Motor neuron (in vitro differentiated cells): ENCODE measurements at places on chromosomes 2 and 18. TPM values are rescaled to one million over a fixed set of nuclear protein-coding genes. Genes with fewer than 3 reads are reported as not detected.

DNA sequence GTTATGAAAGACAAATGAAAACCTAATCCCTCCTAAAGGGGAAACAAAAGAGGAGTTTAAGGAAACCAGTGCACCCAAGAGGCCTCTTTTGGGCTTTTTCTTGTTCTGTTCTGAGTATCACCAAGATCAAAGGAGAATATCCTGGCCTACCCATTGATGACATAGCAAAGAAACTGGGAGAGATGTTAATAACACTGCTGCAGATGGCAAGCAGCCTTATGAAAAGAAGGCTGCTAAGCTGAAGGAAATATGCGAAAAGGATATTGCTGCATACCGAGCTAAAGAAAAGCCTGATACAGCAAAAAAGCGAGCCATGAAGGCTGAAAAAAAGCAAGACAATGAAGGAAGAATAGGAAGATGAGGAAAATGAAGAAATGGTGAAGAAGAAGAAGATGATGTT is 23.6 kb upstream of the STAT4 start:
- ATAC-seq, result no peak

DNA sequence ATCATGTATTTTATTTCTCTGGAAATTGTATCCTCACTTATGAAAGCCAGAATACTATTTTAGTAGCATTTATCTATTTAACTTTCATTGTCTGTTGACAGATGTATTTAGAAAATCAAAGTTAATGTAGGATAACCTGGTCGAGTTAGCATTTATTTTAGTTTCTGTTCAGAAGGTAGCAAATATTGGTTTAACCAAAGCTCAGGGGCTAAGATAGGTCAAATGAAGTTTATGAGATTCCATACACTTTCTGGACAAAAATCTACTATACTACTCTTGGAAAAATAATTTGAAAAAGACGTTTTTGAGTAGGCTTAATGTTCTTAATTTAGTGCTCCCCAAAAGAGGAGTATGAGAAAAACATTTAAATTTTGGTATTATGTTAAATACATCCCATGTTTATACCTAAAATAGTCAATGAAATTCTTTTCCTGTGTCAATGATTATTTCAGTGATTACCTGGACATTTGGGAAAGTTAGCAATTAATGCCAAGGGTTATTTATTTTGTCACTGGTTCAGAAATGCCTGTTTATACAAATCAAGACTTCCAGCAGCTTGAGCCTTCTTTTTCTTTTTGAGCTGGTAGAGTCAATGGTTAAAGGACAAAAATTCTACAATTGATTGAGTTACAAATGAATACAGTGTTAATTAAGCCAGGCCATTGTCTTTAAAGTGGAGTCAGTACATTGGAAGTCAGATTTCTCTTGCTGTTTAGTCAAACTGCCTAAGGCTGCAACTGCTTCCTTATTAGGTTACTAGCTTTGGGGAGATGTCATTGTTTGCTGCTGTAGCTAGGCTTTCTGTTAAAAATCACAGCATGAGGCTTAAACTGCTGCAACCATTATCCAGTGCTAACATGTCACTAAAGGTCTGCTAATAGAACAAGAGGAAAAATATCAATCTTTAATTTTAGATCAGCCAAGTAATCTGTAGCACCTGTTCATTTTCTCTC is 182.3 kb downstream of the CAMKMT start:
- peak; percentile 30 for ATAC-seq

DNA sequence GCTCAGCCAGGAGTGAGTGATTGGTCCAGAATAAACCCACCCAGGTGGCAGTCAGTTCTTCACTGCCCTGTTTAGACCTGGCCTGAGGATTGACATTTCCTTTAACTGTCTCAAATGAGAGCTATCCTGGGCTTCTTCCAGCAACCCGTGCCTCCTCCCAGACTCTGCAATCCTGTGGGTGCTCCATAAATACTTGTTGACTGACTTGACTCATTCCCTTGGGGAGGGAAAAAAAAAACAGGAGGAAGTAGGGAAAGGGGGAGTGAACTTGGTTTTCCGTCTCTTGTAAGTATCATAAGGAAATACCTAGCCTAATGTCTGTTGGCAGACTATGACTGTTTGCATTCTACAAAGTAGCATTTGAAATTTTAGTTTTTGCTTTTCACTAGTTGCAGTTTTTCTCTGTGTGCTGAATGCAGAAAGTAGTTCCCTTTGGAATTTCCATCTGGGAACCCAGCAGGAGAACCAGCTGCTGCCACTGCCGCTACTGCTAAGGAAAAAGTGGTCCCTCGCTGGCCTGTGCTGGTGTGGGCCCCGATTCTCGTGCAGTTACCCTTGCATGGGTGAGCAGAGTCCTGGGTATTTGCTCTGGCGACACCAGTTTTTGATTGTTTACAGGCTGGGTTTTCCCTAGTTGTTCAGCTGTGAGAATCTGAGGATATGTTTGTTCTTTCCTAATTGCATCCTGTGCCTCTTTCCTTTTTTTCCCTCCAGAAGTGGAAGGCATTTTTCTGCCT is 78.8 kb downstream of the TGOLN2 start:
- no peak for ATAC-seq

The TANK gene
- total RNA-seq, result 59.6 and 66.9 TPM in 2 replicates

DNA sequence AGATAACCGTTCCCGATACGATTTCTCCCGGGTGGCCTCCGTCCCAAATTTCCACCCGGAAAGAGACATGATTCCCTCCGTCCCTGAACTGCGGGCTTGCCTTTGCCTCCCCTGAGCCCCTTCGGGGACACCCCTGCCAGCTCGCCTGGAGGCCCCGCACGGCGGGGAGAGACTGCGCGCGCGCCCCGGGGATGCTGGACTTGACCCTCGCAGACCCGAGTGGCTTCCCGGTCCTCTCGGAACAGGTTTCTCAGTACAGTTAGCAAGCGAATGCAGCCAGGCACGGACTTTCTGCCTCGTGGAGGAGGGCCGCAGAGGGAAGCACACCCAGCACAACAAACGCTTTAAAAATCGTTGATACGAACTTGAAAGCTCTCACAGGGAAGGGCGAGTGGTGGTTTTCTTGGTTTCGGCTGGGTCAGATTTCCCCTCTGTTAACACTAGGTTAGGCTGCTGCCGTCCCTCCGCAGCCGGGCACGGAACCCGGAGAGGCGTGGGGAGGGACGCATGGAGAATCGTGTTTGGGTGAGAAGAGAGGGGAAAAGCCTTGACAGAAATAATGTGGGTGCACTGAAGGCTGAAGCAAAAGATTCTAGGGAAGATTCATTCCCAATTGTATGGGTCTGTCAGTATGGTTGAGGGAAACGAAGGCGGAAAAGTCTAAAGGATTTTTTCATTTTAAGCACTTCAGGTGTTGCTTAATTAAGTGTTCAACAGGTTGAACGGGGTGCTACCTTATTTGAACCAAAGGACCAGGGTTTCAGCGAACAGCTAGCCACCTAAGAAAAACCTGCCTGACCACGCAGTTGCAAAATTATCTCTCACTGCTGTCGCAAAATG is 916 bp downstream of the TNFRSF11A start:
- peak; percentile 75 for ATAC-seq

DNA sequence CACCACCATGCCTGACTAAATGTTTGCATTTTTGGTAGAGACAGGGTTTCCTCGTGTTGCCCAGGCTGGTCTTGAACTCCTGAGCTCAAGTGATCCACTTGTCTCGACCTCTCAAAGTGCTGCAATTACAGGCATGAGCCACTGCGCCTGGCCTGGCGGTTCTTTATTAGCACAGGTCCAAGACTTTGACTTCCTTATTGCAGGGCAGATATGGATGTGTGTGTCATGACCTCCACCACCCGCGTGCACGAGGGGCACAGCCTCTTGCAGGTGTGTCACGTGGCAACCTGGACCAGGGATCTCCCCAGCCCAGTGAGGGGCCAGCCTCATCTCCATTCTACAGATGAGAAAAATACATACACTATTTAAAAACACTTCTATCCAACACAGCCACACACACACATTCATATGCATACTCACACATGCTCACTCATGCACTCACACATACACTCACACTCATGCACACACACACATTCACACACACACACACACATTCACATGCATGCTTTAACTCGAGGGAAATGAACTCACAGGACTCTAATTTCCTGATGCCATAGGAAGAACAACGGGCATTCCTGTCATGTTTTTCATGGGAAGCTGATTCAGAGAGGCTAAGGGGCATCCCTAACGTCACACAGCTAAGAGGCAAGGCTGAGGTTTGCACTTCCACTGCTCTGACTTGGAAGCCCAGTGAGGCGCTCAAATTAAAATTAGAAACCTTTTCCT is 38.8 kb downstream of the RRM2 start:
- ATAC-seq, result peak; percentile 1

- ATAC-seq, result no peak
These were observed 923 bp downstream of the PSMD1 start for GRCh38 chr2:231057590-231057989.

DNA sequence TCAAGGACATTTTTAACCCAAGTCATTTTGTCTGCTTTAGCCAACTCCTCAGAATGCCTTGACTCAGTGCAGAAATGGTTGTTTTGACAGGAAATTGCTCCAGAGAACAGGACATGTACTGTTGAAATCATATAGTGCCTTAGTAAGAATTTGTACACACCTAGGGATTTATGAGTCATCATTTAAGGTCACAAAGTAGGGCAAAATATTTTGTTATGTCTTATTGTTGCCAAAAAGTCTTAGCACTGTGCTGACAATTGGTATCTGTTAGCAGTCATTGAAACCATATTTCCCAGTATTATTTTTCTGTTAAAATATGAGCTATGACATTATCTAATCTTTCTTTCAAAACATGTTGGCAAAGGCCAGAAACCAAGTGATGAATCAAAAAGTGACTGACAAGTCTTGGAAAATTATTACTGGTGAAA is 104.5 kb downstream of the OSBPL6 start:
- no peak for ATAC-seq

- no peak for ATAC-seq
These were observed 172.9 kb downstream of the WDR7 start for GRCh38 chr18:56823986-56824565.

DNA sequence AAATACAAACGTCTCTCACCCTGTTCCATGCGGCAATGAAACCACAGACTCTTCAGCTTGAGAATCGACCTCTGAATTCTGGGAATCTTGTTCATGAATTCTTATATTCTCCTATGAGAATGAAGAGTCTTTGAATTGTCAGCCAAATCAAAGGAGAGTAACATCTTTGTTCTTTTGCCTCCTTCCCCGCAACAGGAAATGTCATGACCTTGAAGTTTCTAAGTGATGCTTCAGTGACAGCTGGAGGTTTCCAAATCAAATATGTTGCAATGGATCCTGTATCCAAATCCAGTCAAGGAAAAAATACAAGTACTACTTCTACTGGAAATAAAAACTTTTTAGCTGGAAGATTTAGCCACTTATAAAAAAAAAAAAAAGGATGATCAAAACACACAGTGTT is 21.8 kb downstream of the TNFAIP6 start:
- no peak for ATAC-seq

GRCh38 chr18:12048010-12048826 is 45.4 kb upstream of the ANKRD62 start:
- no peak for ATAC-seq

- ATAC-seq, result no peak
These were observed 514.2 kb upstream of the LINC00305 start for GRCh38 chr18:64663086-64663485.

The SOX11 gene
- total RNA-seq, result 52.0 and 53.3 TPM in 2 replicates

The GDF7 gene
- 0.66 and 0.73 TPM in 2 replicates for total RNA-seq

GRCh38 chr2:136014411-136014810 is 29.0 kb upstream of the DARS1 start:
- ATAC-seq, result peak; percentile 31

- no peak for ATAC-seq
These were observed 57.9 kb downstream of the TLK1 start for GRCh38 chr2:171102802-171103201.

The CHRNG gene
- 0.78 and 0.90 TPM in 2 replicates for total RNA-seq

- ATAC-seq, result no peak
These were observed 323.5 kb downstream of the AFF3 start for GRCh38 chr2:99818842-99819241.

The SCN1A gene
- total RNA-seq, result 50.7 and 88.7 TPM in 2 replicates

The RBM44 gene
- 0.25 and 0.41 TPM in 2 replicates for total RNA-seq

DNA sequence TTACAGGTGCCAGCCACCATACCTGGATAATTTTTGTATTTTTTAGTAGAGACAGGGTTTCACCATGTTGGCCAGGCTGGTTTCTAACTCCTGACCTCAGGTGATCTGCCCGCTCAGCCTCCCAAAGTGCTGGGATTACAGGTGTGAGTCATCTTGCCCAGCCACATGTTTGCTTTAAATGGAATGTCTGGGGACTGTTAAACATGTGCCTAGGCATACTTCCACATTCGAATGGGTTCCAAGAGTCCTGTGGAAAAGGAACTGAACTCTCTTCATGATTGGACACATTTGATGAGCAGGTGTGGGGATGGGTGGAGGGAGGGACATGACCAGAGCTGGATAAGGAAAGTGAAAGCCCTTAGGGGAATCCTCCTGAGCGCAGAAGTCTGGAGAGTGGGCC is 58.4 kb upstream of the GREB1L start:
- no peak for ATAC-seq
